NCI-H1092 (cell line): ENCODE measurements at places on chromosomes 2 and 18.

DNA sequence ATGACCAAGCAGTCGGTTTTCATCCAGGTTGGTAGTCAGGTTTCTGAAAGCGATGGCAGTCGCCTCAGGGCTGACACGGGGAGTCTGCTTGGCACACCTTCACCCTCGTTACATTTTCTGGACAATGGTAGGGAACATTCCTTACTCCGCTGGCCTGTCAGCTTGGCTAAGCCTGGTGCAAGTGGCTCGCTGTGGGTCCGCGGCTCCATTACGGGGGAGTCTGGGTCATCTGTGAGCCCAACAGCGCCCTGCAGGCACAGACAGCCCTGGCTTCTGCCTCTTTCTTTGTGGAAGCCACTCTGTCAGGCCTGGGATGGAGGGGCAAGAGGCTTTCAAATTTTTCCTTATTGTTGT, 95.6 kb downstream of the HDAC4 start:
- DNase-seq = no peak

DNA sequence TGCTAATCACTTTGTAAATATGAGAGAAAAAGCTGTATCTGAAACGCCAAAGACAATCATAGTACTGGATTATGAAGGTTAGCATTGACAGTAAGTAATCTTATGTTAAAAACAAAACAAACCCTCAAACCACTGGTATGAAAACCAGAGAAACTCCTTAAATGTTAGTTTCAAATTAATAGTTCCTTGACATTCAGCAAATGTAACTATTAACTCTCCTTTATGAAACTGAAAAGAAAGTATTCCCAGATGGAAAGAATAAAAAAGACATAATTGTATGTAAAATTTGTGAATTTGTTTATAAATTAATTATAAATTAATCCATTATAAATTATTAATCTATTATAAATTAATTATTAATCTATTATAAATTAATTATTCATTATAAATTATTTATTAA, 12.3 kb downstream of the FASTKD1 start:
- no peak for DNase-seq

DNA sequence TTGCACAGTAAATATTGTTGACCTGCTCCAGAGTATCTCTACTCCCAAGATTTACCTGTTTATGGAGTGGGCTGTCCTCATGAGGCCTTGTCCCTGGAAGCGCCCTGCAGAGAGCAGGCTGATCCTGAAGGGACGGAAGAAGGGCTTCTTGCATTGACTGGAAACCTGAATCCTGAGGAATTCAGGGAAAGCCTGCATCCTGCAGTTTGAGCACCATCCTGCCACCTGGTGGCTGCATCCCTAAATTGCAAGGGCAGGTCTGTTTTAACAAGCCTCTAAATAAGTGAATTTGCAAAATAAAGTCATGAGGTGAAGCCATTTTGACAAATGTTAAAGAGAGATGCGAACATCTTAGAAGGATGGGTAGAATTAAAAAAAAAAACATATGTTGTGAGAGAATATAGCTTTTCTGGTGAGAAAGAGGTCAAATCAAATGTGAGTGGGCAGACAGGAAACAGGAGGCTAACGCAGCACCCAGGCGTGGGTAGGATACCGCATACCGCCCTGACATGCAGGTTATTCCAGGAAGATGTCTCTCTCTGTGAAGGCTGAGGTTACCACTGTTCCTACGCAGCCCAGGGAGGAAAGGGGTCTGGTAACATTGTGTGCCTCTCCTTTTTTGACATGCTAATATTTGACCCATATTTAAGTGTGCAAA, 754.9 kb downstream of the RNF144A start:
- DNase-seq = no peak

- no peak for DNase-seq
Observed at GRCh38 chr2:48900321-48901014, 144.9 kb upstream of the LHCGR start.

GRCh38 chr18:48926420-48926857, 24.3 kb downstream of the SMAD7 start:
- peak; percentile 47 for DNase-seq

DNA sequence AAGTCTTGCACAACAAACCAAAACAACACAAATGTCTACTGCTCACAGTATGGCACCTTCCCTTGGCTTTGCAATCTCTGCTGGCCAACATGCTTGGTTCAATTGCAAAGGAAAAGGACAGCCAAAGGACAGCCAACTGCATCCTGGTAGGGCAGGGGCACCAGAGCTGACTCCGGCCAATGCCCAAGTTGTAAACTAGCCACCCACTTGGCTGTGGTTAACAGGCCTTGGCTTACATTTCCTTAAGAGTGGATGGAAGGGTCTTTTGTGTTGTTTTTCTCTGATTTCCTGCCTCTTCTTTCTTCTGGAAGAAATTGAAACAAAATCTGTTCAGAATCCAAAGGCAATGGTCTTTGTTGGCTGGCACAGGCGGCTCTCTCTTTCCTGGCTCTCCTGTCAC, 119.1 kb upstream of the TRIB2 start:
- DNase-seq = no peak

DNA sequence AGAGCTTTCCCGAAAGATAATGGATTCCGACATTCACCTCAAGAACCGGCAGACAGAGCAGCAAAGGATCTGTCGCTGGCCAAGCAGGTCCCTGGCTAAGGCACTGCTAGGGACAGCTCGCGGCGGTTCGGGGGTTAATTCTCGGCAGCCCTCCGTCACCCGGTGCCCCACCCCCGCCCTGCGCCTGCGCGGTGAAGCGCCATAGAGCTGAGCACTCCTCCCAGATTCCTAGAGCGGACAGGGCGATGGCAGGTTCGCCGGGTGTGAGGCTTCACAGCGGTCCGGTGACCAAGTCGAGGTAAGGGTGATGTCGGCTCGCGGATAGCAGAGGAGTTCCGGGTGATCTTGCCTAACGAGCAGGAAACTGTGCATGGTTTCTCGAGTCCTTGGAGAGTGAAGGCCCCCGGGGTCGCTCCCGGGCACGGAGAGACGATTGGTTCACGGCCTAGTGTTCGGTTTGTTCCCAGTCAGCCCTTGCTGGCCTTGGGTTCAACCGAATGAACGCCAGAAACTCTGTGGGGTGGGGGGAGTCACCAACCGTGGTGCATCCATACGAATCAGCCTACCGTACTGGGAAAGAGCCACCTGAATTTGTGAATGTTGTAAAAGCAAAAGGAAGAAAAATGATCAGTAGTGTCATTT, at the start of gene ZSCAN30:
Gene ZSCAN30 (minus strand): TSS at position 136 of the 642 bp plus-strand sequence. CDS start 25,877 bp downstream, outside the sequence.
- DNase-seq = peak; percentile 96

DNA sequence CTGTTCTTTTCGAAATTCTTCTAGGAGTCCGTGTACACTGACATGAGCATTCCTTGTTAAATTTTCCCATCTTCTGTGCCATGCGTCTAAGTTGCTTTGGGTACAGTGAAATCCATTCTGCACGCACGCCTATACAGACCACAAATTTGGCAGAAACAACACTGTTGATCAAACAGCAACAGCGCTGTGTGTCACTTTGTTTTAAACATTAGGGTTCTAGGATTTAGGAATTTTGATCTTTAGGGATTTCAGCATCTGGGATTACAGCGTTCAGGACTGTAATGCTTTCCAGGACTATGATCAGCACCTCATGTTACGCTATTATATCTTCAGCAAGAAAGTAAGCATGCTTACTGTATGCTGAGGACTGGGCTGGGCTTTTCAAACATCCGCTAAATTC, 47.1 kb upstream of the FHL2 start:
- no peak for DNase-seq

GRCh38 chr2:101160454-101160853, 9.3 kb upstream of the TBC1D8 start:
- no peak for DNase-seq

- DNase-seq = no peak
Observed at GRCh38 chr2:135096665-135097446, 44.8 kb downstream of the RAB3GAP1 start.

DNA sequence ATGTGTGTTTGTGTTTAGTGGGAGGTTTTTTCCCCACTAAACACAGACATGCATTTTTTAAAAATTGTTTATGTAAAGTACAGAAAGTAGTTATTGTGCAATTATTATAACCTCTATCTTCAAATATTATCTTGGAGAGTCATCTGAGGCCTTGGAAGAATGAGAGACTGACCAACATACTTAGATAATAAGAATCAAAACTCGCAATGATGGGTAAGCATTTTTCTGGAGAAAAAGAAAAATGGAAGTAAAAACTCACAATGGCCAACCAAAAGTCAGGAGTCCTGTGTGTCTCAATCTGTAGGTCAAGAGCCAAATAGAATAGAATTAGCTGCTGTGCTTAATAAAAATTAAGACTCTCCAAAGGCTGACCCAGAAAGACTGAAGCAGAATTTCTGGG, 43.0 kb downstream of the MEMO1 start:
- no peak for DNase-seq

- DNase-seq = no peak
Observed at GRCh38 chr2:53303012-53303578, 464.5 kb upstream of the CHAC2 start.

DNA sequence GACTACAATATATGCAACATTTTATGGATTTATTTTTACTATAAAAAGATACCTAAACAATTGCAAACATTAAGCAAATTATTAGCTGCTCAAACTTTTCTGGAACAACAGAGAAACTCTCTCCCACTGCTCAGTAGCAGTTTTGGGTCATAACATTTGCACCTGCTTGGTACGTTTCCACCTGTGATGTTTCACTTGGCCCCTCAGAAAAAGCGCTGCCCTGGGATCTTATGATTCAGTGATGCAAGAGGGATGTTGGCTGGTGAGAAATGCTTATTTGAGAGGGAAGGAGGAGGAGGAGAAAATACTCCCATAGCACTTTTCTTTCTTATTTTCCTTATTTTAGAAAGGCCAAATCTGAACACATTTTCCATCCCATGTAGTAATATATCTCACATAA, 9.2 kb downstream of the IRS1 start:
- no peak for DNase-seq

DNA sequence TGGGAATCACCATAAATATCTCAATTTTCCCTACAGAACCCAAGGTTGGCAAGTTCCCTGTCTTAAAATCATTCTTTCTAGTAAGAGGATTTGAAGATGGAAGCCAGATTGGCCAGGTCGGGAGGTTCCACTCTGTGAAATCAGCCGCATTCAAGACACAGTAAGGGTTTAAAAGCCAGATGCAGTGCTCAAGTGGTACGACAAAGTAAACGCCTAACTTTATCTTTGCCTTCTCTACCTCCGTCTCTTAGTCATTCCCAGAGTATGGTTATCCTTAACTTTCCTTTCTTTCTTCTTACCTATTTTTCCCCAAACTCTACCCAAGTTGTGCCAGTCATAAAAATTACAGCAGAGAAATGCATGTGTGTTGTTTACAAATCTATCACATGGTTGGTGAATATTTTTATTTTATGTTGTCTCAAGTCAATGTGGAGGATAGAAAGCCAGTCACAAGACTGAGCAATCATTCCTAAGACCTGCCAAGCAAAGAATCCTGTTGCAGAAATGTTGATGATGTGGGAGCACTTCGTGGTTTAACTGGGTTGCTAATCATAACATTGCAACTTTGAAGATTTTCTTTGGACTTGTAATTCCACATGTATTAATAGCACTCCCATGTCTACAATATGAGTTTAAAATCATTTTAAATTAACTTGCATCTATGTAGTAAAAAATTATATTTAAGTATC, 62.6 kb downstream of the SLC40A1 start:
- DNase-seq = no peak

DNA sequence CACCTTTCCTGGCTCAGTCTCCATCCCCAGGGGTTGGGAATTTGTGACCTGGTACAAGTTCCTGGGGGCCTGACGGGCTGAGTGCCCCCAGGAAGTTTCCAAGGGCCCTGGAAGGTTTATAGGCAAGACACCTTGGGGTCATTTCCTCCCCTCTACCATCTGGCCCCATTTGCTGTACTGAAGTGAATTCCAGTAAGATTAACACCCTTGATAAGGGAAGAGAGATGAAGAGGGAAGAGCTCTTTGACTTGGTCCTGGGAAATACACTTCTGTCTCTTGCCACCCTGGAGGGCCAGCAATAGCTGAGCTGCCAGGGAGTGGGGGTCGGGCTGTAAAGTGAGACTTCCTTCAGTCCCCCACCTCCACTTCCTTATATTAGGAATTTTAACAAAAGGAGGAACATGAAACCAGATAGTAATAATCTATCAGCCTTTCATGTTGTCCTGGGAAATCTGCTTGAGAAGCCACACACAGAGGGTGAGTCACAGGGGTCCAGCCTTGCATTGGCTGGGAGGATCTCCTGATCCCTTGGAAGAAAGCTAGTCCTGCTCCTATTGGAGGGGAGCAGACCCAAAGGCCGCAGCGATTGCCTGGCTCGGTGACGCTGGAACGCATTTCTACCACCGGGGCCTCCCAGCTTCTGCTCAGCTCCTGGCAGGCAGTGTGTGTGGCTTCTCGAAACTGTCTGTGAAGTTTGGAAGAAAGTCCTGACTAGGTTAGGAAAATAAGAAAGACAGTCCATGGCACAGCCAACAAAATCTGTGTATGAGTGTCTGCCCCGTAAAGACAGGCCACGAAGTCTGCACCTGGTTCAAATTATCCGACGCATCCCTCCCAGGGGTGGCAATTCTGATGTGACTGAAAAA, 87.3 kb downstream of the ACAA2 start:
- DNase-seq = no peak

DNA sequence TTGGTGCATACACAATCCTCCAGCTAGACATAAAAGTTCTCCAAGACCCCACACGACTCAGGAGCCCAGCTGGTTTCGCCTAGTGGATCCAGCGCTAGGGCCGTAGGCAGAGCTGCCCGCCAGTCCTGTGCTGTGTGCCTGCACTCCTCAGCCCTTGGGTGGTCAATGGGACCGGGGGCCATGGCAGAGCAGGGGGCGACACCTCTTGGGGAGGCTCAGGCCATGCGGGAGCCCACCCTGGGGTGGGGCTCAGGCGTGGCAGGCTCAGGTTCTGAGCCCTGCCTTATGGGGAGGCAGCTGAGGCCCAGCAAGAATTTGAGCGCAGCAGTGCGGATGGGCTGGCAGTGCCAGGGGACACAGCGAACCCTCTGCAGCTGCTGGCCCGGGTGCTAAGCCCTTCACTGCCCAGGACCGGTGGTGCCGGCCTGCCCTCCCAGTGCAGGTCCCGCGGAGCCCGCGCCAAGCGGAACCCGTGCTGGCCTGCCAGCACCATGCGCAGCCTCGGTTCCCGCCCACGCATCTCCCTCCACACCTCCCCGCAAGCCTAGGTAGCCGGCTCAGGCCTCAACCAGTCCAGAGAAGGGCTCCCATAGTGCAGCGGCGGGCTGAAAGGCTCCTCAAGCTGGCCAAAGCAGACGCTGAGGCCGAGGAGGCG, 1566.6 kb upstream of the SLC39A10 start:
- DNase-seq = no peak

DNA sequence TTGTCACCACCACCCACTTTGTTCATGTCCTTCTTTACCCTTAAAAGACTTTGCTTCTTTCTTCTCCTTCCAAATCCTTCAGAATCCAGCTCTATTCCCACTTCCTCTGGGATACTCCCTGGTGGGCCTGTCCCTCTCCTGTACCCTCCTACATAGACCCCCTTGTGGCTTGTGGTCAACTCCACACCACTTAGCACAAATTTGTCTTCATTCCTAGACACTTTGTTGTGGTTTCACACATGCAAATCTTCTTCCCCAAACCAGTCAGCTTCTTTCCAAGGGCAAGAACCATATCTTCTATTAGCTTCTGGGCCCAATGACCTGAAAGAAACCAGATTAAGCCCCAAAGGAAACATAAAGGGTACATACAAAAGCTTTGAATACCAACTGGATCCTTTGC, 342.4 kb downstream of the TNS1 start:
- DNase-seq = no peak

GRCh38 chr2:36889795-36890194, 76.5 kb downstream of the STRN start:
- DNase-seq = no peak
